Sigmoid colon (tissue), 7 donors: ENCODE measurements at places on chromosomes 2 and 18. TPM values are rescaled to one million over a fixed set of nuclear protein-coding genes. Genes with fewer than 3 reads are reported as not detected.

The ASNSD1 gene
- total RNA-seq, result 41.5 TPM

The ABHD1 gene
- total RNA-seq, result not detected

The CCDC88A gene
- 52.8 TPM for total RNA-seq

The IL36RN gene
- total RNA-seq, result not detected

DNA sequence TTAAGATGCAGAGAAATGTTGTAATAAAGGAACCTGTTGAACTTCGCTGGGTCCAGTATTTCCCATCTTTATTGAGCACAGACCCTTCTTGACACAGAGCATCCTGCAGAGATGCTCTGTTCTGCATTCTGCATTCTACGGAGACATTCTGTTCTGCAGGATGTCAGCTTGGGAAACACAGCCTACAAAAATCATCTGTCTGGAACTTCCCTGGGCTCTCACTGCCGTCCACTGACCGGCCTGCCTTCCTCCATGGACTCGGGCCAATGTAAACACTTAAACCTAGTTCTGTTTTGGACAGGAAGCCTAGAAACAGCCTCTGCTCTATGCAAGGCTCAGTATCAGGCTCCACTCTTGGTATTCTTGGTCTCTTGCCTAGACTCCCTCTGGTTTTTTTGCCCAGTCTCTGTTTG lies 90.0 kb upstream of the PPP1CB start:
- DNase-seq, result peak; percentile 95

GRCh38 chr2:240603846-240604245 lies 17.3 kb downstream of the CAPN10 start:
- peak; percentile 54 for DNase-seq

DNA sequence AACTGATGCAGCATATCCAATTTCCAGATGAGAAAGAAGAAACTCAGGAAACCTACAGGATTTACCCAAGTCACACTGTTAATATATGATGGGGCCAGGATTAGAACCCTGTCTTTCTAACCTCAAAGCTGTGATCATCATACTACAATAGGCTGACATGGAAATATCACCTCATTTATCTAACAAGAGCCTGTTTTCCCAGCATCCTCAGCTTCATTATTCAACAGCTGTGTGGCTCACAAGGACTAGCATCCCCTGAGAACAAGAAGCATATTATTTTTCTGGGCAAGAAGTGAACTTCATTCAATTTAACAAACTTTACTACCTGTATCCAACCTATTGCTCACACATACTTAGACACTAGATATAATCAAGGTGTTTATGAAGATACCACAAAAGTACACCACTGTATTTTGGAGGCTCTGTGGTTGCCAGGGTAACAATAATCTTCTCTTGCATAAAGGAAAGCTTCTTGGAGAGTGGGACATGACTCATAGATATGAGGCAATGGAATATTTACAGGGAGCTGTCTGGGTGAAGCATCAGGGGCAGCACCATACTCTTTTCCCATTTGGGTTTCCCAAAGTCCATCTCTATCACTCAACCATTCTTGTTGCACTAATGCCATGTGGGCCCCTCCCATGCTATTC lies 218.2 kb downstream of the RAD51AP2 start:
- no peak for DNase-seq

DNA sequence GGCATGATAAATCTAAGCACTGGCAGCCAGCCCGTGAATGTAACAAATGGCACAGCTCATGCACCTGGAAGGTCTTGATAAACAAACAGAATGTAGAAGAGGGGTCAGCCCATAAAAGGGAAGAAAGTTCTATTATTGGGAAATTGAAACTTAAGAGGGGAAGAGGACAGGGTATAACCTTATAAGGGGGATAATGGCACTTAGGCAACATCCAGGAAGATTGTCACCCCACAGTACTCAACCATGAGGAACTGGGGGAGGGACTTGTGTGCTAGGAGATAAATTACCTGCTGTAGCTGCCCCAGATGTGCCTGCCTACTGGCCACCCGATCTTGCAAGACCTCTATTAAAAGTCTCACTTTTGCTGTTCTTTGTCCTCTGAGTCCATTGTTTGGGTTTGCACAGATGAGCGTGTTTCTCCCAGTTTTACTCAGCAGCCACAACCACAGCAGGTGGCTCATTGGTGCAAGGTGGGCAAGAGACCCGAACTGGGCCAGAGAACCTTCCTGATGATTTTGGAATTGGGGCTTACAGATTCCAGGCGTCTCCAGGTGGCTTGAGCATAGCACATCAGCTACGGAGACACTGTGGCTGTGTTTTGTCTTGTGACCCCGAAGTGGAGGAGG lies 79.0 kb upstream of the TAF1B start:
- no peak for DNase-seq

- no peak for DNase-seq
Observed at GRCh38 chr2:79824086-79824786, 311.4 kb downstream of the CTNNA2 start.

DNA sequence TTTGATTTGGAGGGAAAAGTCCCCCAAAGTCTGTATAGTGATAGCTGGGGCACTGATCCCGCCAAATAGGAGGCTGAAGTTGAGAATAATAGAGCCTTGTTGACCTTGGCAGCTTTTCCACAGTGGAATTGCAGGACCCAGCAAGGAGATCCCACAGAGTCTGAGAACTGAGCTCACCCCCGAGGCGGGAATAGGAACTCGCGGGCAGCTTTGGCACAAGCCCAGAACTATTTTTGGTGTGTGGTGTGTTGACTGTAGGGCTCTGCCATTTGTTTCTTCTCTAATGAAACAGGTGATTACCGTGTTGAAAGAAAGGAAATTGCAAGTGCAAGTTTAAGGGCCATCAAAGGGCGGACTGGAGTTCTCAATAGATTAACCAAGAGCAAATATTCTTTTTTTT lies 34.0 kb downstream of the SH3RF3 start:
- DNase-seq, result no peak

DNA sequence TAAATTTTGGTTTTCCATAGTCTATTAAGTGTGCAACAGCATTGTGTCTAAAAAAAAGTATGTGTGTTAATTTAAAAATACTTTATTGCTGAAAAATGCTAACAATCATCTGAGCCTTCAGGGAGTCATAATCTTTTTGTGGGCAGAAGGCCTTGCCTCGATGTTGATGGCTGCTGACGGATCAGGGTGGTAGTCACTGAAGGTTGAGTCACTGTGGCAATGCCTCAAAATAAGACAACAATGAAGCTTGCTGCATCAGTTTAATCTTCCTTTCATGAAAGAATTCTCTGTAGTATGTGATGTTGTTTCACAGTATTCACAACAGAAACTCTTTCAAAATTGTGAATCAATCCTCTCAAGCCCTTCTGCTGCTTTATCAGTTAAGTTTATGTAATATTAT lies 31.3 kb downstream of the HDHD2 start:
- no peak for DNase-seq

DNA sequence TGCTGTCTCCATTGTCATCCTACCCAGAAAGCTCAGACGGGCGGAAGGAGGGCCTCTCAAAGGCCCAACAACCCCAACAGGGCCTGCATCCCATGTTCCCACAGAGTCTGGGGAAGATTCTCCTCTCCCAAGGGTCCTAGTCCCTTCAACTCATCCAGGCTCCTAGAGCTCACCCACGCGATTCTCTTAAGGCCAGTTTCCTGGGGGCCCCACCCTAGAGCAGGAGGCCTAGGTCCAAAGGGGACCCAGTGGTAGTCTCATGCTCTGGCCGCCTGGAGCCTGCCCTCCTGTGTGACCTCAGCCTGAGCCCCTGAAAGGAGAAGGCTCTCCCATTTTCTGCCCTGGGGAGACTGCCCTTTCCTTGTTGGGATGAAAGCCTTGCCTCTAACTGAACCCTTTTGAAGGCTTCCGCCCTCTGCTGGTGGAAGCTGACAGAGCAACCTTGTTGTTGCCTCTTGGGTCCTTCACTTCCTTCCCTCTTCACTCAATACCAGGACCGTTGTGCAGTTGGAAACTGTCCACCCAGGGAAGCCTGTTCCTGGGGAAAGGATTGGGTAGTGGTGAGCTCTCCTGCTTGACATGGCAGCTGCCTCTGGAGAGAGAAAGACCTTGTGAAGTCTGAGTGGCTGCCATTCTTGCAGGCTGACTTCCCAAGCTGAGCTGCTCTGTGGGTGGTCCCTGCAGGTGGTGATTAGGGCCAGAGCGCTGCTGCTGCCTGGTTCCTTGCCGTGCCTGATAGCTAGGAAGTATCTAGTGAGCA lies 86.0 kb upstream of the ALPP start:
- no peak for DNase-seq

GRCh38 chr18:3605954-3606443 lies 156.0 kb downstream of the TGIF1 start:
- peak; percentile 58 for DNase-seq

DNA sequence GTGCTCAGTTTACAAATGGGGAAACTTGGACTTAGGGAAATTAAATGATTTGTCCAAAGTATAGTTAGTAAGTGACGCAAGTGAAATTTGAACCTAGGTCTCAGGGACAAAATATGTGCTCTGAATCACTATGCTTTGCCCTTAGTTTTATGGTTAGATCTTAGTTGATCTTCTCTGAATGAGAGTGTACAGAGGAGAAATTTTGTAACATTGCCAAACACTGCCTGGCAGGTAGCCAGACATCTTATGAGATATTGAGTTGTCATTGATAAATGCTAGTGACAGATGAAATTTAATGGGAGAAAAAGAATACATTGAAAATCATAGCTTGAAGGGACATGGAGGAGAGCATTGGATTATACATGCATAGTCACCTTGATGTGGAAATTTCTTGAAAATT lies 91.4 kb downstream of the GALNT1 start:
- no peak for DNase-seq

DNA sequence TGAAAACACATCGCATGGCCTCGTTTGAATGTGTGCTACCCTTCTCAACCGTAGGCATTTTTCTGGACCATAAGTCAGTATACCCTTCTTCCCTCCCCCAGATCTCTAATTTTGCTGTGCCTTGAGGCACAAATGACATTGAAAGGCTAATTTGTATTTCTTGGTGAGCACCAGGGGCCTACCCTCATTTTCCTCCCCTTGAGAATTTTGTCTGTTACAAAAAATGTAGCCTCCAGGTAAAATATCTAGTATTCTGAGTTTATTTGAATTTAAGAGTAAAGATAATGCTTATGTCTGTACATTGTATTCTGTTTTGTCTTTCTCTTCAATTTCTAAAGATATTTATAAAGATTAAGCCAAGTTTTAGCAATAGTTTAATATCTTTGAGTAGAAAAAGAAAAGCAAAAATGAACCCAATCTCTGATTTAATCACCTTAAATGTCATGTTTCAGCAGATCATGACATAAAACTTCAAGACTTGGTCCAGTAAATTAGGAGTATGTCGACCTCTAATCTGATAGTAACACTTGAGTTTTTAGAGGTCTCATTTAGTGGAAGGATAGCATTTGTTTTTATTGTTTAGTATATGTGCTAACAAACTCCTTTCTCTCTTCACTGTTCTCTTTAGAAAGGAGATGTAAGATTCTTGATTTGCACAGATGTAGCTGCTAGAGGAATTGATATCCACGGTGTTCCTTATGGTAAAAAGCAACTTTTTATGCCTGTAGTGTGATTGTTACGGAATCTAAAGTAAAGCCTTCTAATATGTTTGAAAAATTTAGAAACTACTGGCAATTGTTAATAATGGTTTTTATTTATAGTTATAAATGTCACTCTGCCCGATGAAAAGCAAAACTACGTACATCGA lies 36.4 kb downstream of the DDX1 start:
- no peak for DNase-seq

DNA sequence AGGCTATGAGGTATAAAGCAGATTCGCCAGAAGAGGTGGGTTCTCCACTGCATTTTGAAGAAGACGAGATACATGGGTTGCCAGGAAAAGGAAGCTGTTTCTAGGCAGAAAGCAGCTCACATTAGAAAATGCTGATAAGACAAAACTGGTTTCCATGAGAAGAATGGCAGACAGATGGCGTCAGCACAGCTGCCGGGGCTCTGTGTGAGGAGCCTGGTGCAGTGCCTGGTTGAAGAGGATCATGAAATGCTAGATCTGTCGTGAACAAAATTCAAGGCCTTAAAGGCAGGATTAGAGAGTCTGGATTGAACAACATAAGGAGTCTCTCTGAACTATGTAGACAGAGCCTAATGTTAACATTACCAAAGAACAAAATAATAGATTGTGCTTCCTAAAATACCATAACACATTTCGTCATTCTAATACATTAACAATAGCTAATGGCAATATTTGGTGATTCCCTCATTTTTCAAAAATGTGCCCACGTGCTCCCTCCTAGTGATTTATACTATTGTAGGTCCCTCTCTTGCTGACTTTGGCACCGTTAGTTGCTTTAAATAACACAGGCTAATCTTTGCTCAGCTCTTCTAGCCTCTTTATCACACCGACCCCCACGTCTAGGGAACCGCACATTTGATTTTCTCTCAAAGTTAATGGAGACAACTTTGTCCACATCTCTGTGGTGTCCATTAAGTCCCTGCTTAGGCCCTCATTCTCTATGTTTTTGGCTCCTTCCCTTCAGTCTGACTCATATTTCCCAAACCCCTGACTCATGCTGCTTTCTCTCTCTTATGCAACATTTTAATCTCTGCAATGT lies 38.2 kb downstream of the EFEMP1 start:
- no peak for DNase-seq

DNA sequence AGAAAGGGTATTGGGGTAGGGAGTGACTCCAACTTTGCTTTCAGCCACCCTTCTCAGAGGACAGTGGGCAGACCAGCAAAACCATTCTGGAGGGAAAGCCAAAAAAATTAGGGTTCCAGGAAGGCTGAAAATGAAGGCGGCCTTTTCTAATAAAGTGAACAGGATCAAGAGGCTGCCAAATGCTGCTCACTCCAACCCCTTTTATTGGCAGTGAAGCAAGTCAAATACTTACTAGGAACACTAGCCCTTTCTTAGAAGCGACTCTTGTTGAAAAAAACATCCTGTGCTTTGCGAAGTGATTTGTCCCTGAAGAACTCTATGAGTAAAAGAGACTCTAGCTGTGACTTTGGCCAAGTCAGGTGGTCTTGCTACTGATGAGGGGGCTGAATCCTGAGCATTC lies 83.6 kb upstream of the CYP1B1 start:
- no peak for DNase-seq

DNA sequence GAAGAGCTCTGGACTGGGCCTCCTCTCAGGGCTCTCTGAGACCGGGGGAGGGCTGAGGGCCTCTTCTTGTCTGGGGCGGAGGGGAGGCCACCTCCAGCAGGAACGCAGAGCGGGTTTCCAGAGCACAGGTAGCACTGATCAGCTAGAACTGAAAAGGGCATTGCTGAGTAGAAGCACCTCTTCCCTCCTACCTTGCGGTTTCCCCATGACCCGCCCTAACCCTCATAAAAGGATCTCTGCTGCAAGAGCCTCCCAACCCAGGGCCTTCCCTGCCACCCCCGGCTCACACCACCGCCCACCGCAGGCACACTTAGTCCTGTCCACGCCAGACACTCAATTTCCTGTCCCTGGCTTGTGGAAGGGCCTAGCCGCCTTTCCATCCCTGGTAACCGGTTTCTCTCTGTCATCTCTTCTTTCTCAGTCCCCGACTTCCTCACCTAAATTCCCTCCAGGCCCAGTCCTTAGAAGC lies 966 bp downstream of the ADCY3 start:
- no peak for DNase-seq

GRCh38 chr2:207202645-207203044 lies 36.9 kb upstream of the KLF7 start:
- no peak for DNase-seq

- peak; percentile 67 for DNase-seq
Observed at GRCh38 chr2:54724560-54725342, 1.3 kb downstream of the EML6 start.

GRCh38 chr2:157874997-157875640 lies 1.0 kb downstream of the ACVR1 start:
- DNase-seq, result peak; percentile 71
